G401 (cell line): ENCODE measurements at places on chromosomes 2 and 18. TPM values are rescaled to one million over a fixed set of nuclear protein-coding genes. Genes with fewer than 3 reads are reported as not detected.

OXER1 gene
- not detected in 2 replicates for total RNA-seq

SLC4A3 gene
- total RNA-seq = 4.1 and 5.0 TPM in 2 replicates

GCG gene
- not detected in 2 replicates for total RNA-seq

DYNC2LI1 gene
- 22.4 and 27.8 TPM in 2 replicates for total RNA-seq

ABCG8 gene
- total RNA-seq = not detected in 2 replicates

LONRF2 gene
- total RNA-seq = 0.06 TPM in 1 of 2 replicates, not detected in the other

NYAP2 gene
- not detected in 2 replicates for total RNA-seq

GALR1 gene
- not detected in 2 replicates for total RNA-seq

APOB gene
- 0.06 TPM in 1 of 2 replicates, not detected in the other for total RNA-seq

L3MBTL4 gene
- not detected in 2 replicates for total RNA-seq

NT5DC4 gene
- total RNA-seq = not detected in 2 replicates

SKOR2 gene
- not detected in 2 replicates for total RNA-seq

FKBP7 gene
- total RNA-seq = 11.0 and 13.5 TPM in 2 replicates

IL18R1 gene
- not detected in 2 replicates for total RNA-seq

ADD2 gene
- total RNA-seq = 0.61 TPM in 1 of 2 replicates, not detected in the other

ZNF521 gene
- total RNA-seq = 29.4 and 87.6 TPM in 2 replicates

ZNF396 gene
- total RNA-seq = 0.03 and 0.25 TPM in 2 replicates

ZNF24 gene
- total RNA-seq = 32.8 and 35.6 TPM in 2 replicates

PDE11A gene
- 2.6 and 3.2 TPM in 2 replicates for total RNA-seq

LIMS2 gene
- total RNA-seq = 1.8 and 5.8 TPM in 2 replicates

RAB6D gene
- 0.06 TPM in 1 of 2 replicates, not detected in the other for total RNA-seq

SCN3A gene
- total RNA-seq = not detected in 2 replicates

GKN1 gene
- not detected in 2 replicates for total RNA-seq

ACVR1C gene
- not detected in 2 replicates for total RNA-seq

HOXD11 gene
- total RNA-seq = not detected in 2 replicates

KCNF1 gene
- 1.5 and 1.9 TPM in 2 replicates for total RNA-seq

C1QL2 gene
- not detected in 2 replicates for total RNA-seq

BCL11A gene
- total RNA-seq = 0.54 TPM in 1 of 2 replicates, not detected in the other

HTR2B gene
- total RNA-seq = 4.6 and 5.4 TPM in 2 replicates

LHCGR gene
- total RNA-seq = not detected in 2 replicates

HOXD13 gene
- total RNA-seq = 0.43 TPM in 1 of 2 replicates, not detected in the other

FBLN7 gene
- not detected in 2 replicates for total RNA-seq

ARHGAP28 gene
- 0.61 and 1.0 TPM in 2 replicates for total RNA-seq

HNMT gene
- total RNA-seq = not detected in 2 replicates

TFCP2L1 gene
- total RNA-seq = 0.03 TPM in 1 of 2 replicates, not detected in the other

LCT gene
- total RNA-seq = not detected in 2 replicates

PLCD4 gene
- total RNA-seq = 1.2 and 1.3 TPM in 2 replicates

KANSL3 gene
- total RNA-seq = 17.7 and 33.5 TPM in 2 replicates

LAMA1 gene
- total RNA-seq = 0.03 and 0.31 TPM in 2 replicates

EFR3B gene
- 0.18 and 0.37 TPM in 2 replicates for total RNA-seq

LYG1 gene
- total RNA-seq = not detected in 2 replicates

CGREF1 gene
- 1.3 and 11.3 TPM in 2 replicates for total RNA-seq

FIGN gene
- 2.1 and 3.7 TPM in 2 replicates for total RNA-seq

NBEAL1 gene
- total RNA-seq = 7.8 and 8.0 TPM in 2 replicates

CFC1B gene
- not detected in 2 replicates for total RNA-seq

CAPN14 gene
- total RNA-seq = not detected in 2 replicates

CD8A gene
- 0.14 and 0.86 TPM in 2 replicates for total RNA-seq

IHH gene
- total RNA-seq = not detected in 2 replicates
